ENCODE measurements at places on chromosomes 16 and 17.
A peak's percentile ranks its signal among the peaks of the same experiment; 100 is the strongest.

- DNase-seq: no peak
Measured at GRCh38 chr17:65103896-65104295, 33.3 kb upstream of the RGS9 start.

DNA sequence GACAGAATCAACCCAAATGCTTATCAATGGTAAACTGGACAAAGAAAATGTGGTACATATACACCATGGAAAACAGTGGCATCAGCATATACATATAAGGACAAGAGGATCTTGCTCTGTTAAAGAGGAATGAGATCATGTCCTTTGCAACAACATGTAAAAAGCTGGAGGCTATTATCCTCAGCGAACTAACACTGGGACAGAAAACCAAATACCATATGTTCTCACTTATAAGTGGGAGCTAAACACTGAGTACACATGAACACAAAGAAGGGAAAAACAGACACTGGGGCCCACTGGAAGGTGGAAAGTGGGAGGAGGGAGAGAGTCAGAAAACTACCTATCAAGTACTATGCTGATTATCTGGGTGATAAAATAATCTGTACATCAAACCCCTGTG, 447.3 kb upstream of the MAF start:
- no peak for DNase-seq

DNA sequence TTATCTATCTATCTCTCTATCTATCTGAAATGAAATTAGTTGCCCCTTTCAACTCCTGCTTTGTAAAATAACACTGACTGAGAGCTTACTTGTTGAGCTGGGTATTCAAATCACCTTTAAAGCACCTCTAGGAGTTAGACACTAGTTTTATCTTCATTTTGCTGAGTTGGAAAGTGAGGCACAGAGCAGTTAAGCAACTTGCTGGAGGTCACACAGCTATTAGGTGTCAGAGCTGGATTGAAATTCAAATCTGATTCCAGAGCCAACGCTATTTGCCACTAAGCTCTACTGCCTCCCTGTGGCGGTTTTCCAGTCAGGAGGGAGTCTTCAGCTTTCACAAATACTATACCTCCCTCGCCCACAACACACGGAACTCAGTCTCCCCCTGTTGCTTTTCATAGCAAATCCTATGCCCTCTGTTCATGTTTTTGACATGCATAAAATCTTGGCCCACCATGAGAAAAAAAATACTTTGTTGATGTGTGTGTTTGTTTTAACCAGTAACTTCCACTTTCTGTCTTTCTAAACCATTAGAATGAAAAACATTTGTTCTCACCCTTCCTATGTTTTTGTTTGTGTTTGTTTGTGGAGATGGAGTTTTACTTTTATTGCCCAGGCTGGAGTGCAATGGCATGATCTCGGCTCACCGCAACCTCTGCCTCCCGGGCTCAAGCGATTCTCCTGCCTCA, 74.8 kb upstream of the SMURF2 start:
- DNase-seq: peak; percentile 76

GRCh38 chr16:21523411-21524067, 75.8 kb upstream of the METTL9 start:
- DNase-seq: no peak

GRCh38 chr17:67528751-67529436, 151.8 kb downstream of the PITPNC1 start:
- no peak for DNase-seq

DNA sequence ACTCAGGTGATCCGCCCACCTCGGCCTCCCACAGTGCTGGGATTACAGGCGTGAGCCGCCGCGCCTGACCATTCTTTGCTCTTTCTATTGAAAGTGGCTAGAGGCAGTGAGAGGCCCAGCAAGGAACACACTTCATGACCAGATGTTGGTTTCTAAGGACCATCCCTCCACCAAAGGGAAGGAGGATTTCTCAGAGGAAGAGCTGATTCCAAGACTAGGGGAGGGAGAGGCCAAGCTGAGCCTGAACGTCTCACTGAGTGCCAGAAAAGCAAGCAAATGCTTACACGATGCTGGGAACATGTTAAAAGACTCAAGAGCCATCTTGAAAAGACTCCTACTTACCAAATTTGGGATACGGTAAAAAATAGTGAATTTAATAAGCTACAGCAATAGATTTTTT, 79.2 kb downstream of the MRM3 start:
- DNase-seq: no peak

DNA sequence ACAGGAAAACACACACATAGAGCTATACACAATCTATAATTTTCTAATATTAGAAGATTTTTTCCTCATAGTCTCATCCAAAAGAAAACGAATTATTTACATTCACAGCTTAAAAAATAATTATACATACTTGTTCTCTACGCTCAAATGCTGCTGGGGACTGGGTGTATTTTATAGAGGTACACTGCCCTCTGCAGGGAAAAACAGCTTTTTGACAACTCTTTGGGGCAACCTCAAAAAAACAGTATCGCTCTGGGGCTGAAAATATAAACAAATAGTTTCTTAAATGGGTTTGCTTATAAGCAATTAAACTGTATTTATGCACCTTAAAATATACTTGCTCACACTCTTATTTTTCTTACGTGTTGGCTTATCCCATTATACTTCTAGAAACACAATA, 261.8 kb upstream of the PSMD7 start:
- DNase-seq: no peak

DNA sequence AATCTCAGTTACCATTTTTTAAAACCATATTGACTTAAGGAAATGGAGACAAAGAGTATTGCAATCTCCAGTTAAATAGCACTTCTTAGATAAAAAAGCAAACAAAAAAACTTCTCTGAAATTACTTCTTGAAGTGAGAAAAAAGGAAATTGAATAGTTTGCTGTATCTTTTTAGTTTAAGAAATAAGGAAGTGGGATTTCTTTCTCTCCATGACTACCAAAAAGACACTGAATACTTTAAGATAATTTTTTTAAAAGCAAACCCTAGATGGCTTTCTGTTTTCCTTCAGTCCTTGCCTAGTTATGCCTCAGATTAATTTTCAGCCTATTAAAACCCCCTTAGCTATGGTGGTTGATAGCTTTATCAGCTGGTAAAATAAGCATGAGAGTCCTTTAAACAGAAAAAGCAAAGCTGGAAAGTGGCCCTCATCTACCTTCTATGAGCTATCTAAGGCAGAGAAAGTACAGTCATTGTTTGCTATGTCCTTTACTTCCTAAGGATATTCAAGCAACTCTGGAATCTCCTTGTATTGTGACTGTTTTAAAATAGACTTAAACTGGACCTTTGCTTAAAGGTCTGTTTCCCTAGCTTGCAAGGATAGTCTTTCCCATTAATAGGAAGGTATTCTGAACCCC, 28.6 kb downstream of the TPPP3 start:
- DNase-seq: peak; percentile 51

DNA sequence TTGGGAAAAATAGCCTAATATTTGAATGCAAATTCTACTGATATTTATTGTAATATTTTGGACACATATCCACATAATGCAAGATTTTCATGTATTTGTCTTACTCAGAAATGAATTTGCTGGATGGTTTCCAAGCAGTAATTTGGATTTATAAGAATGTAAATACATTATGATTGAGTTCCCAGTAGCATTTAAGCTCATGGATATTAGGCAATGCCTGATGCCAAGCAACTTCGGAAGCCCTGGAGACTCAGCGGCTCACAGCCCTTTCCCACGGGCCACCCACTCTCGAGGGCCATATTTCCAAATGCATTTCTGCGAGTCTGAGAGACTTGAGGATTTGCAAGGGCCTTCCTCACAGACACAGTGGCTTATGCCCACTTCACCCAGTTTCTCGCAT, 62.1 kb upstream of the MYOCD start:
- DNase-seq: no peak

GRCh38 chr16:361872-362701, 8.3 kb downstream of the MRPL28 start:
- DNase-seq: peak; percentile 59

- DNase-seq: no peak
Measured at GRCh38 chr17:36937001-36937958, at the start of gene LHX1. LHX1 (plus strand) TSS chr17:36937475; CDS start chr17:36938198, 723 bp downstream.

DNA sequence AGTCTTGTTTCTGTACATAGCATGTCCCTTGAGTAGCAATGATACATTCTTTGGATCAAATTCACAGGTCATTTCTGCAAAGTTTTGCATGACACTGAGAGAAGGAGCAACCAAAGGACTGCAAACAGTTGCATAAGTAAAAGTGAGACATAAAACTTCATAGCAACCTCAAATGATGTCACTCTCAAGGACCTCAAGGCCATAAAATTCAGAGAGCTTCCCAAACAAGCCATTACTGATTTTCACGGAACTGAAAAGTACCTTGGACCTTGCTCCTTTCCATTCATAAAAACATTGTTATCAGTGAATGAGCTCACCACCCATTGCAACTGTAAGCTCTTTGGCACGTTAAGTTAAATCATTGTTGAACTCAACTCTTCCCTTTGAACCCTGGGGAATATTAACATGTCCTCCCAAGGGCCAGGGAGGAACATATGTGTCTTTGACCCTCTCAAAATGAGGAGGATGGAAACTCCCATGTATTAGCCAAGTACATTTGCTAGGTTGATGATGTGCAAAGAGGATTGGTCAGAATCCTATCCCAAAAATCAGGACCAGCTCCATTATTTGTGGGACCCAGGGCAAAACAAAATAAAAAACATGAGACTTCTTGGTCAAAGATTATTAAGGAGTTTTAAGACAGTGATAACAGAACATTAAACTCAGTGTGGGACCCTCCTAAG, 275.0 kb upstream of the DYNLRB2 start:
- no peak for DNase-seq

DNA sequence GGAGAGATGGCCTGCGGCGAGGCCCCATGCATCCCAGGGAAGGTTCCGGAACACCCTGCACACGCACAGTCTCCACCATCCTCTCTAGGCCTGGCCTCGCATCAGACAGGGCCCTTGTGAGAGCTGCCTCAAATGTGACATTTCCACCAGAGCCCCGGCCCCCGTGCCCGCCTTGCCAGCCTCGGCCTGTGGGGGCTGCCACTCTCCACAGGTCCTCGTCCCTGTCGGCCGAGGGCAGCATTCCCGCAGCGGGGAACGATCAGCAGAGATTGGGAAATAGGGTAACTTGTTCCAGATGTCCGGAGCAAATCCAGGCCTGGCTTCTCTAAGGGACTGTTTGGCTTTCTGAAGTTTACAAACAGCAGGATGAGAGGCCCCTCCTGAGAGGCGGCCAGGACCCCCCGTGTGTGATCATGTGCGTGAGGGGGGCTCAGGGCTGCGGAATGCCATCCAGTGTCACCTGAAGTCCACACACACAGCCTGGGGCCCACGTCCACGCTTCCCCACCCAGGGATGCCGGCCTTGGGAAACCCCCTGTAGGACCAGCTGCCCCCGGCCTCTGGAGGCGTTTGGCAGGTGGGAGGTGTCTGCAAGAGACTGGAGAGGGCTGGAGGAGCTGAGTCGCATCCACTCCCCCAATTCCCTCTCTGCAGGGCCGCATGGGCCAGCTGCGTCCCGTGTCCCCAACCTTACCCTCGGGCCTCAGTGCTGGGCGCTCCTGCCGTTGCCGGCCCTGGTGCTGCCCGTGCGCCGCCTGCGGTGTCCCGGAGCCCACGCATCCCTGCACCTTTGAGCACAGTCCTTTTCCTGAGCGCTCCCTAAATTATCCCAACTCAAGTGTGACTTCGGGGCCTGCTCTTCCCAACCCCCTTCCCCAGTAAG, 70.4 kb downstream of the ZDHHC7 start:
- no peak for DNase-seq

- DNase-seq: no peak
Measured at GRCh38 chr17:65953316-65954147, 238.4 kb downstream of the CEP112 start.

DNA sequence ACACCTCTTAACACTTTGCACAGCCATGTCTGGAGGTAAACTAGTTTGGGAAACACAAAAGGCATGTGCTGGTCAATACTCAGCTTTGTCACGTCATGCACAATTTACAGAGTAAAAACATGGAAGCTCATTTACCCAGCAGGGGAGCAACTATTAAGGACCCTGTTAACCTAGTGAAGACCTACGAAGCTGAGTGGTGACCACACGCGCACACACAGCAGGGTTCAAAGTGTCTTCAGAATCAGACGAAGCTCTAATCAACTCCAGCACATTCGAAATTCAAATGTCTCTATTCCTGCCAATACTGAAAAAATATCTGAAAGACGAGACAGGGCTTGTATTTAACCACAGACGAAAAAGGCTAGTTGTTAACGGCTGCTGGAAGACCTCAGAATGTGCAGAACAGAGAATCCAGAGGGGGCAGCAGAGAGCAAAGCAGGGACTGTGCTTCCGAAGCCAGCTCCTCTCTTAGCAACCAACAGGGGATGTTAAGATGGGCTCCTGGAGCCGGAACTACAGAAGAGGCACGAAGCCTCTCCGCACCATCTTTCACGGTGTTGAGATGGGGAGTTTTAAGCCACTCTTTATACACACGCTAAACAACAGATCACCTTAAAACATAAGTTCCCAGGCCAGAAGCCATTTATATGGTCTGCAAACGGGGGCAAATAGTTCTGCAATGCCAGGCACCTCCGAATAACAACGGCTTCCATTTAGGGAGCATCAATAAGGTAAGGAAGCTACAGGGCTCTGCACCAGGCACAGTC, 45.7 kb downstream of the CMTM4 start:
- DNase-seq: peak; percentile 74

DNA sequence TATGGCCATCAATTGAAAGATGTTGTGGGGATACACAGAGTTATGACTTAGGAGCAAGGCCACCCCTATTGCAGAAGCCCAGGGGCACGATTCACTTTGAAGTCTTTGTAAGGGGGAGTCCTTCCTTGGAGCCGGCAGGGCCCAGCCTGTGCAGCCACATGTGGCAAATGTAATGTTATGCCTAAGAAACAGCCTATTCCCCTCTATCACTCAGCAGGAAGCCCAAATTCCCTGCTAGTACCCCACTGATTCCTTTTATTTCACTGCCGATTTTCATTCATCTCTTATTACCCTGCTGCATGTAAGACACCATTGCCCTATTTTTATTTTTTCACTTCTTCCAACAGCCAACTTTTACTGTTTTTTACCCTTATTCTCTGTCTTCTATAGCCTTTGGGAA, 233.2 kb downstream of the PMP22 start:
- DNase-seq: no peak

DNA sequence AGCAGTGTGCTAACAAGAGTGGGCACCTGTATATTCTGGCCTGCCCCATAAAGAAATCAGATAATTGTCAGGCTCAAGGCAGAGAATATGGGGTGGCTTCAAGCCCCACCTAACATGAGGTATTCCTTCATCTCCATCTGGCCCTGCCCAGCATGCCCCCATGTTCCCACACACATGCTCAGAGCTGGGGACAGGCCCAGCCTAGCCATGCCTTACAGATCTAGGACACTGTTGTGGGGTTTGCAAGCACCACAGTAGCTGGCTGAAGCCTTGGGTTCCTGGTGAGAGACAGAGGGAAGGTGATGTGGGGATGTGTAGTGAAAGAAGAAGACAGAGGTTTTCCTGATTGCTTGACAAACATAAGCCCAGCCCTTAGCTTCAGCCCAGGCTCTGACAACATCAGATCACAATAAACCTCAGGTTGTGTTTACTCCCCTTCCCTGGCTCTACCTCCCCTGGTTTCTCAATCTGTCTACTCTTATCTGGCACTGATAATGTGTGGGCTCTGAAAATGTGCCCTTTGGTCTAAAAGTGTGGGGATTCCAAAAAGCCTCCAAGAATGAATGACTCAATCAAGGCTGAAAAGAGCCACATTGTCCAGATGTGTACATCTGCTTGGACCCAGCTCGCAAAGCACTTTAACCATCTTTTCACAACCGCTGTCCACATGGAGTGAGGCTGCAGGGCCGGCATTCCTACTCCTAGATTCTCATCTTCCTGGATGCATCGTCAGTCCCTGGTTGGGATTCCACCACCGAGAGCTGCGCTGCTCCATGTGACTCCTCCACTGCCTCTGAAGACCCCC, 34.4 kb downstream of the CDRT4 start:
- DNase-seq: no peak

- DNase-seq: no peak
Measured at GRCh38 chr16:1196494-1196893, 28.6 kb downstream of the TPSG1 start.

GRCh38 chr16:13958474-13958873, 38.5 kb downstream of the ERCC4 start:
- DNase-seq: no peak

All from AML-193 (cell line).